IPS DF 6.9 (cell line): ENCODE measurements at places on chromosomes 1 and 21.
A peak's percentile ranks its signal among the peaks of the same experiment; 100 is the strongest.

GRCh38 chr1:78599294-78599693, 21.0 kb upstream of the IFI44L start:
- no peak for DNase-seq

- no peak for DNase-seq
These were observed 12.8 kb downstream of the DYNLT5 start for GRCh38 chr1:66764994-66765578.

- DNase-seq, result no peak
These were observed 13.7 kb upstream of the MIIP start for GRCh38 chr1:12005488-12006166.

- DNase-seq, result no peak
These were observed 156.6 kb upstream of the RAB4A start for GRCh38 chr1:229114315-229114714.

DNA sequence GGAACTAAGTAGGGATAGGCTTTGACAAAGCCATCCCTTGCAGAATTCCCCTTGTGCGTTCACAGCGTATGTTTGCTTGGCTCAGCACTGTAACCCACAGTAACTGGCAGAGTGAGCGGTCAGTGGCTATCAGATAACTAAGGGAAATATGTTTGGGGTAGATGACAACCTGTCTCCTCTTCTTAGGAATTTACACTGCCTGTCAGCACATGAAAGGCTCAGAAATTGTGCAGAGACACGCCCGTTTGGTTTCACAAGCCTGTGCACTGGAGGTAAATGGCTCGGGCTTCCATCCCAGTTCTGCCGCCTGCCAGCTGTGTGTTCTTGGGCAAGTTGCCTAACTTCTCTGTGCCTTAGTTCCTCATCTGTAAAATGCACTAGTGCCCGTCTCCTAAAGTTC, 101.2 kb downstream of the PRDM2 start:
- no peak for DNase-seq

DNA sequence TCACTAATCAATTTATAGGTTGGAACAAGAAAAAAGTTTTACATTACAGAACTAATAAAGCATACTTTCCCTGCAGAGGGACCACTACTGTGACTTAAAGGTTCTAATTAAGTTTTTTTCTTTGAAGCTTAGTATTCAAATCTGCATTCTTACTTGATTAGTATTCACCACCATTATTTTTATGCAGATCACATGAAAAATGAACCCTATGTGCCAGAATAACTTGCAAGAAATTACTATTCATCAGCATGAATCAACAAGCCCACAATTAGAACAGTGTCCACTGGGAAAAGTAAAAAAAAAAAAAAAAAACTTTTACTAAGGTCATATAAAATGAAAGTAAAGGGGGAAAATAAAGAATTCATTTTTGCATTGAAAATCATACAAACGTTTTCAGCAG, 90.8 kb downstream of the SMYD3 start:
- no peak for DNase-seq

GRCh38 chr1:192700834-192701271, 64.9 kb downstream of the RGS13 start:
- no peak for DNase-seq

DNA sequence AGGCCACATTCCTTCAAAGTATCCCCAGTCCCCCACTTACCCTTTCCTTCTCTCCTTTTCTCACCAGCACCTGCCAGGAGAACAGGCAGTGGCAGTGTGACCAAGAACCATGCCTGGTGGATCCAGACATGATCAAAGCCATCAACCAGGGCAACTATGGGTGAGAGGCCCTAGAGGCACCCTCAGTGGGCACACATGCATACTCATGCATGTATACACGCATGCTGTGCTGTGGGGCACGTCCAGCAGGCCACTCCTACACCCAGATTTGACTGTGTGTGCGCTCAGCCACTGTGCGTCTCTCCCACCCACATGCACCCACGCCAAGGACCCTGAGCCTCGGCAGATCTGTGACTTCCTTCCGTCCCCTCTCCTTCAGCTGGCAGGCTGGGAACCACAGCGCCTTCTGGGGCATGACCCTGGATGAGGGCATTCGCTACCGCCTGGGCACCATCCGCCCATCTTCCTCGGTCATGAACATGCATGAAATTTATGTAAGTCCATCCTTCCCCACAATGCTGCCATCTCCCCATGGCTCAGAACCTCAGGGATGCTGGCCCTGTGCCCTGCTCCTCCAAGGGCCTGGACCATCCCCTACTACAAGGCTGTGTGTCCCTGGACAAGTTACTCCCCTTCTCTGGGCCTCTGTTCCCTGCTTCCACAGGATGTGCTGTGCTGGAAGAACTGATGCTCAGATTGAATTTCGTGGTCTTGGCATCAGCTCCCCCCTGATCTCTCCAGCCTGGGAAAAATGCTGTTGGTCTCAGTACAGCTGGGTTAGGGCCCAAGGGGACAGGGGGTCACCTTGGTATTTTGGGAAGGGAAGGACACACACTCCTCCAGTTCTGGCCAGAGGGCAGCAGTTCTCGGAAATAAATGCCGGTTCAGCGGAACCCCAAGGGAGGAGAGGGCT, 7.0 kb downstream of the TINAGL1 start:
- no peak for DNase-seq

DNA sequence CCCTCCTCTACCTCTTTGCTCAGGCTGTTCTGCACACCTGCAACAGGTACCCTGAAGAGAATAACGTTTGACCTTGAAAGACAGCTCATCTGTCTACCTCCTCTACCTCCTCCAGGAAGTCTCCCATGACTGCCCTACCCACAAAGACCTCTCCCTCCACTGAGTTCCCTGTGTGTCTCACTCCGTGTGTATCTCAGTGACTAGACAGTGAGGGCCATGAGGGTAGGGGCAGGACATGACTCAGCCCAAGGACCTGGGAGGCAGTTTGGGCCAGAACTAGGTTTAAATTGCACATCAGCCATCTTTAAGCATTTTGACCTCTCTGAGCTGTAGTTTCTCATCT, 32.0 kb upstream of the LRP8 start:
- DNase-seq, result no peak

GRCh38 chr1:159746666-159747065, 32.3 kb upstream of the CRP start:
- no peak for DNase-seq

GRCh38 chr1:82160903-82161302, 360.2 kb downstream of the ADGRL2 start:
- no peak for DNase-seq

DNA sequence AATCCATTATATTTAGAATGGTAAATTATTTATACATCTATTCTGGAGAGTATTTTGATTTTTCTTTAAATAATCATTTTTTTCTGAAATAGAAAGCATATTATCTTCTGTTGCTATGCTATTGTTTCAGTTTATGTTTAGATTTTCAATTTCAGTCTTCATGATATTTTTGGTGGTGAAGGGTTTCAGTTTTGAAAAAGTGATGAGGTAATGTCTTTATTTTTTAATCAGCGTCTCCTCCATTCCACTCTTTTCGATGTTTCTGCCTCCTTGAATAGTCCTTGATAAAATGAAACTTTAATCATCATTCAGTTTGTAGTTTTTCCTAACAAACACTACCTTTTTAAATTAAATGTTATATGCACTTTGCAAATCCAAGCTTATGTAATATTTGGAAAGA, 428.6 kb downstream of the PTPRC start:
- DNase-seq, result no peak

DNA sequence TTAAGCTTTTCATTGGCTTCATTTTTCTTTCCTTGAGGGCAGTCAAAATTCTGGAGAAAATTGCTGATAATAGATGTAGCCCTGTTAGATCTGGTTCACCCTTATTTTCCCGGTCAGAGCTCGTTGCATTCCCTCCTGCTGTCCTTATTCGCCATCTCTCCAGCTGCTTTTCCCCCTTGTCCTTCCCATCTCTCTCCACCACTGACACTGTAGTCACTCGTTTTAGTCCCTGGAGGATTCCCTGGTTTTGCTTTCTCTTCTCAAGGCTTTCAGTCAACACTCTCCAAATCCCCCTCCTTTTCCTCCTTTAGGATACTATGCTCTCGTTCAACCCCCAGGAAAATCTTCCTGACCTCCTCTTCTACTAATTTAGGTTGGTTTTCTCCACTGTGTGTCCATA, 83.1 kb downstream of the C21orf91 start:
- DNase-seq, result no peak

DNA sequence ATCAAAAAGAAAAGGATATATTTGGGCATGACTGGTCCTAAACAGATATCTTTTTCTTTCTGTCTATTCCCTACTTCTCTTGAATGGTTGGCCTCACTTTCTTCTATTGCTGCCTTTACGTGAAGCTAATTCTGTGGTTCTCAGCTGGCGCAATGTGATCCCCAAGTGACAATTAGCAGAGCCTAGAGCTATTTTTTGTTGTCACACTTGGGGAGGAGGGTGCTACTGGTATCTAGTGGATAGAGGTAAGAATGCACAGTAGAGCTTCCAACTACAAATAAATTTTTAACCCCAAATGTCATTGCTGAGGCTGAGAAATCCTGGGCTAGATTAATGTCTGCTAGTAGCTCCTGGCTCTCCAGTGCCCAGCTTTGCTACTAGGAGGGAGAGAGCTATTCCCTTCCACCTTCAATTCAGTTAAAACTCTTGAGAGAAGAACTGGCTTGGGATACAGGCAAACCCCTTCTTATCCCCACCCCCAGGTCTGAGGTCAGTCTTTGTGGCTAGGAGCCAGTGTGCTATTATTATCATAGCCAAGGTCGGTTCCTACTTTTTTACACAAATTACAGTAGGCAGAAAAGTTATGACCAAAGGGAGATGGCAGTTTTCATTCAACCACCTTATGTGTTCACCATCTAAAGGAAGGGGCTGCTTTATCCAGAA, 102.1 kb downstream of the SNX7 start:
- no peak for DNase-seq

DNA sequence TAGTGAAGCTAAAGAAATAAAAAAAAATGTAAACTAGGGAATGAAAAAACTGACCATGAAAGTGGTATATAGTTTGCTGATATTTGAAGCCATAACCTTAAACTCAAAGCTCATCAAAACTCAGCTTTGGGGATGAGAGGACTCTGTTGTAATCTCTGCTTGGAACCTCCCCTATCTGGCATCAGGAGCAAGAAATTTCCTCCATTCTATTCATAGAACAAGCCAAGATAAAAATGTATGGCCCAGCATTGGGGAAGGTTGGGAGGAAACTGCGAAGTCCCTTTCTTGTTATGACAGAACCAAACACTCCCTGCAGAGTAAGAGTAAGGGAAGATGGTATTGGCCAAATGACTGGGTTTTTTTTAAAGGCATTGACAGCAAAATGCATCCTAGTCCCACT, 35.6 kb downstream of the MCOLN2 start:
- DNase-seq, result no peak

DNA sequence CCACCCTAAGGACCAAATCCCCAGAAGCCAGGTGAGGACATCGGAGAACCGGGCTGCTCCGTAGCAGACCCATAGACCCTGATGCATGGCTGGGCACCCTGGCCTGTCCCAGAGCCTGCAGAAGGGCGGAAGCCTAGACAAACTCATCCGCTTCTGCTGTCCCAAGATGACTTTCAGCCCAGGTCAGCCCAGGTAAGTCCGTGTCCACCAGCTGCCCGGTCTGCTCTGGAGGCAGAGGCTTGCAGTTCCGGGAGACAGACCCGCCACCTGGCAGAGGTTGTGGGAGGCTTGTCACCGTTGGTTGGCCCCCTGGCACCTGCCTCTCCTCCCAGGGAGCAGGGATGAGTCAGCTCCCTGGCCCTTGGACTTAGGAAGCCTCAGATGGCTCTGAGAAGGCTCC, 22.8 kb upstream of the POFUT2 start:
- no peak for DNase-seq

DNA sequence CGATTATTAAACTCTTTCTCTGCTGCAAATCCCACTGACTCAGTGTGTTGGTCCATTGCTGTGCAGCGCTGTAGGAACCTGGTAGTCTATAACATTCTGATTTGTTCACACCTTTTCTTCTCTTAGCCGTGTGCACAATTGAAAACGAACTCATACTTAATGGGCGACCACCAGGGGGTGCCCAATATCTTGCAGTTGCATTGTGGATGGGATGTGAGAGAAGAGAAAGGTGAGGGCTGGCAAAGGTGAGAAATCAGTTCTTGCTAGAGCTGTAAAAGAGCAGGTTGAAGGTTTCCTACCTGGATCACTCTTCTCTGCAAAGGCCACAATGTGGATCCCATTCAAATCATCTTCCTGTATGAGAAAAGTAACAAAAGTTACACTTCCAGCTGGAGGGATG, 51.0 kb downstream of the CASQ2 start:
- DNase-seq, result peak; percentile 33

GRCh38 chr1:17098446-17099317, 20.6 kb downstream of the PADI2 start:
- DNase-seq, result no peak

DNA sequence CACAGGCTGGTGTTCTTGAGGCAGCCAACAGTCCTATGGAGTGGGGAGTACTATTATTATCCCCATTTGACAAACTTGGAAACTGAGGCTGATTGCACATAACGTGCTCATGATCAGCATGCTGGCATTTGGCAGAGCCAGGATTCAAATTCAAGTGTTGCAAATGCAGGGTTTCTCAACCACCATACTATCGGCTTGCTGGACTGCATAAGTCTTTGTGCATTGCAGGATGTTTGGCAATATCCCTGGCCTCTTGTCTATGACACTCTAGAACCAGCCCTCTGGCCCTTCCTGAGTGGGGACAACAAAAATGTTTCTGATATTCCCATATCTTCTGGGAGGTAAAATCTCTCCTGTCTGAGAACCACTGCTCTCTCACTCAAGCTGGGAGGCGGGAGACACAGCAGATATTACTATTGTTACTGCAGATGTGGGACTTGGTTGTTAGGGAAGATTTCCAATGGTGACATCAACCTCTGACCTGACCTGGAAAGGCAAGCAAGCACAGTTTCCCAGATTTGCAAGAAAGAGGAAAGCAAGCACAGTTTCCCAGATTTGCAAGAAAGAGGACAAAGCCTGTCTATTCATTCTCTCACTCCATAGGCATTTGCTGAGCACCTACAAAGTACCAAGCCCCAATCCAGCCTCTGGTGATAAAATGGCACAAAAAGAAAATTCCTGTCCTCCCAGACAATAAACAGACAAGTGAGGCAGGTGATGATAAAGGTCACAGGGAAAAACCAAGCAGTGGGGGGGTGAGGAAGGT, 1.0 kb upstream of the AADACL3 start:
- no peak for DNase-seq

GRCh38 chr1:60130703-60131102, 57.1 kb upstream of the C1orf87 start:
- DNase-seq, result no peak

GRCh38 chr1:210446479-210446878, 117.8 kb downstream of the HHAT start:
- no peak for DNase-seq

- DNase-seq, result peak; percentile 47
These were observed 43.2 kb downstream of the ELK4 start for GRCh38 chr1:205588636-205589035.
